ENCODE measurements at places on chromosomes 16 and 17.

DNA sequence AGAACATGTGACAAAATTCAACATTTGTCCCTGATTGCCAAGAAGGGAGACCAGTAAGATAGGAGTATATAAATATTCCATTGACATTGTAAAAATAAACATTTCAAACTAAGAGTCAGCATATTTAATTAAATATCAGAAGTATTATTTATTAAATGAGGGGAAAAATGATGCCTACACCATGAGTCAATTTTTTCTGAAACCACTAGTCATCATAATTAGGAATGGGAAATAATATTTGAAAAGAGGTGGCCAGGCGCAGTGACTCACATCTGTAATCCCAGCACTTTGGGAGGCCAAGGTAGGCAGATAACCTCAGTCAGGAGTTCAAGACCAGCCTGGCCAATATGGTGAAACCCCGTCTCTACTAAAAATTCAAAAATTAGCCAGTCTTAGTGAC lies 2.1 kb downstream of the CMTM1 start:
- no peak for DNase-seq

GRCh38 chr16:27239026-27239425 lies 29.5 kb downstream of the NSMCE1 start:
- DNase-seq, result no peak

DNA sequence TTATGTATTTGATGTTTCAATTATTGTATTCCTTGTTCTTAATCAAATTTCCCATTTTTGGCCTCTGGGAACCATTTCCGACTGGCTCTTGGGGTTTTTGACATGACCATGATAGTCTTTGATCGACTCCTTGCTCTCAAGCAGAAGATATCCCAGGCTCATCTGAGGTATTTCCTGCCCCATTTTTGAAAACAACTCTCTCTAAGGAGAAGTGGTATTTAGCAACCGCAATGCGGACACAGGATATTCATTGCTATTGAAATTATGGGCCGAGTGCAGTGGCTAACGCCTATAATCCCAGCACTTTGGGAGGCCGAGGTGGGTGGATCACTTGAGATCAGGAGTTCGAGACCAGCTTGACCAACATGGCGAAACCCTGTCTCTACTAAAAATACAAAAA lies 5.5 kb downstream of the TANGO6 start:
- DNase-seq, result no peak

GRCh38 chr17:40399185-40399584 lies 18.5 kb downstream of the TOP2A start:
- DNase-seq, result no peak

- no peak for DNase-seq
Measured at GRCh38 chr17:74390680-74391653, 23.7 kb downstream of the GPR142 start.

DNA sequence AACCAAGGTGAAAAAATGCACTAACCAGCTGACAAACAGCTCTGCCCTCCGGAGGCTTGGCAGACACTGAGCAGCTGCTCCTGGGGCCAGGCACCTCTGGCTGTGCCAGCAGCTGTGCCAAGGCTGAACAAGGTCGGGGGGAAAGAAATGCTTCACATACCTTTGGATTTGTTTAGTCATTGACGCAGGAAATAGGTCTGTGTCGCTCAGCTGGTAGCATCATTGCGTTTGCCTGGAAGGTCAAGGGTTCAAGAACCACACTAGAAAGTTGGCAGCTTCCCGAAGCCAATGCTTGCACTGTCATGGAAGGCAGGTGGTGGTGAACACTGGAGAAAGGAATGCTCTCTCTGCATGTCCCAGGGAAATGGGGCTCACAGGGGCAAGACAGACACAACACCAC lies 63.5 kb downstream of the PCTP start:
- DNase-seq, result no peak

DNA sequence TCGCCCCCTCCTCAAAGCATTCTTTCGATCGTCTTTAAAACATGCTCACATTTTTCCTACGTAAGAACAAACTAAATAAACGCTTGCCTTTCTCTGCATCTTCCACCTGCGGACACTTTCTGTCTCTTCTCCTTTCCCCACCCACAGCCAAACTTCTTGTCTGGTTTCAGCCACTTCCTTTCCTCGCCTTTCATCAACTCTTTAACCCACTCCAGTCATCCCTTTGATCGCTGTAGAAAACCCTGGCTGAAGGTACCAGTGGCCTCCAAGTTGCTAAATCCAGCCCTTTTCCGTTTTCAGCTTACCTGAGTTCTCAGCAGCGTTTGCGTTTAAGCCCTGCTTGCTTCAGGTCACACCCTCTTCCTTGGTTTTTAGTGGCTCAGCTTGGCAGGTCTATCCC lies 483 bp downstream of the RPA1 start:
- DNase-seq, result no peak

- DNase-seq, result no peak
Measured at GRCh38 chr17:21036361-21036881, 6.4 kb downstream of the USP22 start.

DNA sequence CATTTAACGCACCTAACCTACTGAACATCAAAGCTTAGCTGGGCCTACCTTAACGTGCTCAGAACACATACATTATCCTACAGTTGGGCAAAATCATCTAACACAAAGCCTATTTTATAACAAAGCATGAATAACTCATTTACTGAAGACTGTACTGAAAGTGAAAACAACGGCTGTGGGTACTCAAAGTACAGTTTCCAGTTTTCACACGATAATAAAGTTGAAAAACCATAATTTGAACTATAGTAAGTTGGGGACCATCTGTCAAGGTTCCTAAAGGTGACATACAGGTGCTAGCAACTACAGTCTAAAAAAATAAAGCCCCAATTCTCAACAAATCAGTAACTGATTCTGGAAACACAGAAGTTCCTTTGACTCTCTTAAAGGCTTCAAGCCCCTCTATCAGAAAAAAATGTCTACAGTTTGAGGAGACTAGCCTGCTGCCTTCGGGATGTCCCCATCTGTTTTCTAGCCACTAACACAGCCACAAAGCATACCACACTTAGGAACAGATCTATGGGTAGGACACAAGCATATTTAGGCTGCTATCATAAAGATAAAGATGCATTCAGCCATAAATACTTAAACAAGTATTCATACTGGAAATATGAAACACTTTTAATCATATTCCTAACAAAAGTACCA lies 71.3 kb downstream of the KANSL1 start:
- DNase-seq, result no peak

- no peak for DNase-seq
Measured at GRCh38 chr17:62648956-62649294, 21.5 kb downstream of the MRC2 start.

DNA sequence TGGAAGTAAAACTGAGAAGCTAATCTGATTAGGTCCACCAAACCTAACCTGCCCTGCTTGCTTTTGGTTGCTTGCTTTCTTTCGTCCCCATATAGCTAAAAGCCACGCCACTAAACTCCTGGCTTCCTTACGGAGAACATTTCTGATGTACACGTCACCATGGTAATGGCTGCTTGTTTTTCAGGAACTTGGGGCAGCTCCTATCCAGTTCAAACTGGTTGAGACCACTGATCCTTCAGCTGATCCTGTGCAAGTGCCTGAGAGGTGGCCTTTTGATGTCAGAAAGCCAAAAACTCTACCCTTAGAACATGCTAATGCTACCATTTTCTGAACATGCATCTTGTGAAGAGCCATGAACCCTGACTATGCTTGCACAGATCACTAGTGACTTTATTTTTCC lies 14.4 kb upstream of the DHRS7C start:
- no peak for DNase-seq

DNA sequence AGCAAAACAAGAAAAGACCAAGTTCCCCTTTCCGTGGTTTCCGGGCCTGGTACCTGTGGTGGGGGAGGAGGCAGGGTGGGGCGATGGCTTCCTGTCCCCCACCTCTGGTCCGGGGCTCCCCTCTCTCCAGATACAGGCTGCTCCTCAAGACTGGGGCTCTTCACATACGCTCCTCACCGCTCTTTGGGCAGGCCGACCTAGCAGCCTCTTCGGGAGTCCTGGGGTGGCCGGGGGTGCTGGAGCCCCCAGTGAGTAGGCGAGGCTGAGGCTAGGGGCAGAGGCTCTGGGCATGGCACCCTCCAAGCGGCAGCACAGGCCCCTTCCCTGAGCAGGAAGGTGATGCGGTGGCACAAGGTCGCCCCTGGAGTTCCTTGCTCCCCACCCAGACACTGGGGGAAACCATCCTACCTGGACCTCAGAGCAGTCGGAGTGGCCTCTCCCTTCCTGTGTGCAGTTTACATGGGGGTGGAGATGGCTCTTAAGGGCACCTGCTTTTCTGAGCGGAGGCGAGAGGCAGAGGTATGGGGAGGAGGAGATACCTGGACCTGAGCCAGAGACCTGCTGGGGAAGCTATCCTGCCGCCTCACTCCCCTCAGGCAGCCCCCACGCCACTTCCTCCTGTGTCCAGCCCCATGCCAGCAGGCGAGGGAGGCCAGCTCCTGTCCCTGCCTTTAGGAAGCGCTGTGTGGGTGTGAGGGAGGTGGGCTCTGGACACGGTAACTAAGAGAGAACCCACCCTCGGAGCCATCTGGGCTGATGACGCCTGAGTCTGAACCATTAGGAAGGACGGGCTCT lies 891 bp downstream of the CORO1A start:
- peak; percentile 94 for DNase-seq

GRCh38 chr16:19417640-19418039 lies at the start of gene TMC5:
TMC5 (plus strand) TSS chr16:19417883; CDS start chr16:19440039, 22,156 bp downstream.
- DNase-seq, result no peak

GRCh38 chr17:21272881-21273792 lies 11.4 kb upstream of the MAP2K3 start:
- no peak for DNase-seq

DNA sequence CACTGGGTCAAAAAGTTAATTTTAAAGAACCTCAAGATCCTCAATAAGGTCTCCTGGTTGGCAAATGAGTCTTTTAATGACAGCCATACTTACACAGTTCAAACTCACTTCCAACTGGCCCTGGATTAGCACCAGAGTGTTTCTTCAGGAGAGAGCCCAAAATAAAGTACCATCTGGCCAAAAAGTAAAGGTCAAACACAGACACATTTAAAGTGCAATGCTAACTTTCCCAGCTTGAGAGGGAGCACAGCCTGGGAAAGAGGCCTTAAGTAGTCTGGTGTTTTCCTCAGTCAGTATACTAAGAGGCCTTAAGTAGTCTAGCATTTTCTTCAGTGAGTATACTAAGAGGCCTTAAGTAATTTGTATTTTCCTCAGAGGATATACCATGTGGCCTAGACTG lies 46.6 kb upstream of the ERN1 start:
- no peak for DNase-seq
